ENCODE measurements at places on chromosomes 3 and 15.

DNA sequence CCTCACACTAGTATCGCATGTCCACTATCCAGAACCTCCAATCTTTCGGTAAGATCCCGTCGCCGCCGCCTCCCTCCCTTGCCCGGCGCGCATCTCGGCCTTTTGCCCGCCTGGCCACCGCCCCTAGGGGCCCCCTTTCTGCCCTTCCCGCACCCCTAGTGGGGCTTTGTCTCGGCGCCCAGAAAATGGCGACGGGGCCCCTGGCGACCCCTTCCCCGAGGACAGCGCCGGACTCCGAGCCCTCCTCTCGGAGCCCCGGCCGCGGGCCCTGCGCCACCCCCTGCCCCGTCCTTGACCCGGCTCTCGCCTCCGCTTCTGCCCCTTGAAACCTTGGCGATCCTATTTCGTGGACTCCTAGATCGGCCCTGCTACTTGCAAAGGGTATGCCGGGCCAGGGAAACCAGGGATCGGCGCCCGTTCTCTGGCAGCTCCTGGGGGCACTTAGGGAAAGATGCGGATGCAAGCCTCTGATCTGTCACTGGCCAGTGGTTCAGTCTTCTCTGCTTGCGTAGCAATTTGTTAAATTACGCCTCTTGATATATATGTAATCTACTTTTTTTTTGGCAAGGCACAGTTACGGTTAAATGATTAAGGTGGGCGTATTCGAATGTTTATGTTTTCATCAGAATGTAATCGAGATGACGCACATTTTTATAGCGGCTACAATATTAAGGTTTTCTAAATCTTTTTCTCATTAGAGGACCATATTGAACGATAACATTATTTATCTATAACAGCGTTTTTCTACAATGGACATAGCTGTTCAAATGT is 603 bp downstream of the EIF1B start:
- DNase-seq: no peak

DNA sequence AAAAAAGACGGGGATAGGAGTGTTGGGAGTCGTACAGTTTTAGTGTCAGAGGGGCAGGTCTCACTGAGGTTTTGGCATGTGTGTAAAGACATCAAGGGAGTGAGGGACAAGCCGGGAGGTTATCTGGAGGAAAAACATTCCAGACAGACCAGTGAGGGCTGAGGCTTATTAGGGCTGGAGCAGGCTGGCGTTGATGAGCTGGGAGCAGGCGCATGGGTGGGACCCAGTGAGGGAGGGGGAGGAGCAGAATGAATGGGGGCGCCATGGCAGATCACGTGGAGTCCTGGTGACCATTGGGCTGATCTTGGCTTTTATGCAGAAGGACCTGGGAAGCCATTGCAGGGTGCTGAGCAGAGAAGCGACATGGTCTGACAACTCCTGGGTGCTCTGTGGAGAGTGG is 180.2 kb downstream of the SLCO3A1 start:
- DNase-seq: no peak

- no peak for DNase-seq
These were observed 103.6 kb downstream of the CACNA2D3 start for GRCh38 chr3:54225841-54226528.

DNA sequence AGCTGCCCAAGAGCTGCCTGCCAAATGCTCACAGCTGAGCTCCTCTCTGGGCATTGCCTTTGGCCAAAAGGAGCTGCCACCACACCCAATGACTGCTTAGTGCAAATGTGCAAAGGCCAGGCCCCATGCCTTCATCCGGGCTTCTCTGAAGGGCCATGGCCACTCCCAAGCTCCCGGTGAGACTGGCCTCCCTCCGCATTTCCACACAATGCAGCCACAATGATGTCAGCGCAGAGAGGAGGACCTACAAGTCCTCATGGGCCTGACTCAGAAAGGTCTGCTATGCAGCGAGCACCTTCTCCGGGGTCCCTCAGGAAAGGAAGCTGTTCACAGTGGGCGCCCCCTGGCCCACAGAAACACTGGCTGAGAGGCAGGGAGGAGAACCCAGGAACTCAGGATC is 12.7 kb downstream of the OXTR start:
- no peak for DNase-seq

GRCh38 chr15:37007301-37007700 is 93.0 kb downstream of the MEIS2 start:
- DNase-seq: no peak

- DNase-seq: no peak
These were observed 96.1 kb upstream of the CTNNB1 start for GRCh38 chr3:41103200-41103599.

DNA sequence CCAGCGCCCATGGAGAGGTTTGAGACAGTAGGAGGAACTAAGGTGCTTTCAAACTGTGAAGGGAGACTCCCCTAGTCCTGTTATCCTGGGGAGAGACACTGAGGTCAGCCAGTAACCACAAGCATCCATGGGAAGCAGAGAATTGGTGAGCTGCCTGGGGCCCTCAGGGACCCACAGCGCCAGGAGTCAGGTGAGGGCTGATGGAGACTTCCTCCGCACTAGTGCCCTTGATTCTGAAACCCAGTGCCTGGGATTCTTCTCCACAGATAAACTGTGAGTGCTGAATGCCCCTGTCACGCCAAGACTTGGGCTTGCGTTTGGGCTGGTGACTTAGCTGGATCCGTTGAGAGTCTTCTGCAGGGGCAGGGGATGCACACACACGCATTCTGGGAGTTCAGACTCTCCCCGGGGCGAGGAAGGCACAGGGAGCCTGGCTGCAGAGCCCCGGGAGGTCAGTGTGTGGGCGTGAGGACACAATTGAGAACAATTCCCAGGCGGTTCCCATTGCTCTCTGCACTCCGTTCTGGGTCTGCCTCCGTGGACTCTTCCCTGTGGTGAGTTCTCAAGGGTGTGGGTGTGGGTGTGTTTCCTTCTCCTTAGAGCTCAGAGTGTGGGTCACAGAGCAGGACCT is 37.9 kb upstream of the SLCO2A1 start:
- no peak for DNase-seq

GRCh38 chr15:33506781-33507296 is 196.1 kb downstream of the RYR3 start:
- no peak for DNase-seq

DNA sequence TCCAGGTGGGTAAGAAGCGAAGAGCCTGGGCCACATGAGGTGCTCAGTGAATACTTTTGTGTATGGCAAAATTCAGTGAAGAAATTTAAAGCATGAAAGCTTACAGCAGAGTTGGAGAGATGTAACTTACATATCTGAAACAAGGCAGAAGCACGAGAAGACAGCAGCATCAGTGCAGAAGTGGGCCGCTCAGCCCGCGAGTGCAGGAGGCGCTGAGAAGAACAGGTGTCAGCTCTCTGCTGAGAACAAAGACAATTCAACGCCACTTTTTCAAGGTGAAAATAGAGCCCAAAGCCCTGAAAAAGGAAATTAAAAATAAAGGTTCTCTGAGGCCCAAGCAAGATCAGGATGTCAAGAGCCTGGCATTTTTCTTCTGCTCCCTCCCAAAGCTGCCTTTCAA is 58.3 kb downstream of the RBPMS2 start:
- no peak for DNase-seq

DNA sequence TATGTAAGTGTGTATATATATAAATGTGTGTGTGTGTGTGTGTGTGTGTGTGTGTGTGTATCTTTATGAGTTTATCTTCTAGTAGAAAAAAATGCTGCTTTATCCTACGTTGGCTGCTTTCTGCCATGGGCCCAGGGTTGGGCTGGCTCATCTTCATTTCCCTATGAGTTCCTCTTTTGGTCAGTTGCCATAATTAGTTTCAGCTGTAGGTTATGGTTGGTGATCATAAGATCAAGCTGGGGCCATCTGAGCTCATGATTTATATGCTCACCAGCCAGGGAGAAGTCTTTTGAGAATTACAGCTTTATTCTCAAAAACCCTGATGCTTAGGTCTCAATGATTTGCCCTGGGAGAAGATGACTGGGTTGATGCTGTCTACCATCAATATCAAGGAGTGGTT is 775.8 kb upstream of the ARPP21 start:
- no peak for DNase-seq

GRCh38 chr3:2452249-2452648 is 353.6 kb downstream of the CNTN4 start:
- no peak for DNase-seq

- DNase-seq: peak; percentile 85
These were observed 40.9 kb downstream of the ACAP2 start for GRCh38 chr3:195401943-195402342.

- DNase-seq: no peak
These were observed 12.5 kb downstream of the GSK3B start for GRCh38 chr3:120081719-120082118.

Measured in NCI-H748 treated with DMSO at 0.1 percent for 48 hours (cell line).